CD4-positive, alpha-beta T cell treated with Interleukin-17A for 1 hour (primary cell): ENCODE measurements at places on chromosomes 6 and 20.

DNA sequence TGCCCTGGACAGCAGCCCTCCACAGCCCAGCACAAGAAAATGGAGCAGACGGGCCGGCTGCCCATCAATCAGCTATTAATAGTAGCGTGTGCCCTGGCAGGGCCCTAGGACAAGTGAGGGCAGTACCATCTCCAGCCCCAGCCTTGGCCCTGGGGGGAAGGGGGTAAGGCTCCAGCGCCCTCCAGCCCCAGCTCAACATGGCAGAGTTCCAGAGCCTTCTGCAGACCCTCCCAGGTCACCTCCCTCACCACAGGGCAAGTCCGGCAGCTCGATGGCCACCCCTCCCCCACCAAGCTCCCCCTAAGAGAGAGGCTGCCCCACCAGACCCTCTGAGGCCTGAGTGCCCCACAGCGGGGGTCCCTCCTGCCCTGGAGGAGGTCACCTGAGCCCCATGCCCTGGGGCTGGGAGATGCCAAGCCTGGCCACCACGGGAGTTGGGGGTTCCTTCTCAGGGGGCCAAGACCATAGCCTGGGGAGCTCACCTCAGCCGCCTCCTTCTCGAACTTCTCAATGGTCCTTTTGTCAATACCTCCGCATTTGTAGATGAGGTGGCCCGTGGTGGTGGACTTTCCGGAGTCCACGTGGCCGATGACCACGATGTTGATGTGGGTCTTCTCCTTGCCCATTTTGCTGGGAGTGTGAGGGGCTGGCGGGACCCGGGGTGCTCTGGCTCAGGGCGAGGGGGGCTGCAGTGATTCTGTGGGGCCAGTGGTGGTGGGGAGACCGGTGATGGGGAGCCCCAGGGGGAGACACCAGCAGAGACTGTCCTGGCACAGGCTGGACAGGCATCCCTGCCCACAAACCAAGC is 1.5 kb downstream of the EEF1A2 start:
- DNase-seq: no peak

DNA sequence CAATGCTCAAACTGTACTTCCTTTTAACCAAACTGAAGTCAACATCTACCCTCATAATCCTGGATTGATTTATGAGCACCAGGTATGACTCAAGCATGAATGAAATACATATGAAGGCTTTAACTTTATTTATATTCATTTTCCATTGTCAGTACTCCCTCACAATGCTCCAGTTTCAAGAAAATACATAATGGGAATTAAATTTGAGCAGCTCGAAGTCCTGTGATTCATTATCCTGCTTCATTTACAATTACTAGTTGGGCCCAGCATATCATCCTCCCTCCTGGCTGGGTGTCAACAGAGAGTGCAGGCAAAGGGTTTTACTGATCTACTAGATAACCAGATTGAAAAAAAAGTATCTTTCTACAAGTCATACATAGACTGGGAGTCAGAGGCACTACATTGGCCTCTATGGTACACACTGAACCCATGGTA is 10.1 kb downstream of the SAMHD1 start:
- no peak for DNase-seq

- DNase-seq: no peak
These were observed 221.7 kb upstream of the HTR1E start for GRCh38 chr6:86715676-86716075.

DNA sequence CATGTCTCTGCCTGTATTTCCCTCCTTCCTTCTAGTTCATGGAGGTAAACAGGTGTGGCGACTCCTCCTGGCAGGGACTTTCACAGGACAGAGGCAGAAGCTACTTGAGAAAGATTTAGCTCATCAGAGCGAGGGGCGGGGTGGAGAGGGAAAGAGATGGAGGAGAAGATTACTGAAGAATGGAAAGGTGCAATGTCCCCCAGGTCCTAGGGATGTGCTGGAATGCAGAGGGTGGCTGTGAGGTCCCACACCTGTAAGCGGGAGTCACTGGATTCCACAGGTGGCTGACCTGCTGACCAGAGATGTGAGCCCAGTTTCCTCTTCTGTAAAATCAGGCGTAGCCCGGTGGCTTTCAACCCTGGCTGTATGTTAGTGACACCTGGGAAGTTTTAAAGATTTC is 199.2 kb upstream of the SULF2 start:
- no peak for DNase-seq

- DNase-seq: no peak
These were observed 211.1 kb downstream of the SOD2 start for GRCh38 chr6:159481897-159482296.
